ENCODE measurements at places on chromosomes 1 and 21.

DNA sequence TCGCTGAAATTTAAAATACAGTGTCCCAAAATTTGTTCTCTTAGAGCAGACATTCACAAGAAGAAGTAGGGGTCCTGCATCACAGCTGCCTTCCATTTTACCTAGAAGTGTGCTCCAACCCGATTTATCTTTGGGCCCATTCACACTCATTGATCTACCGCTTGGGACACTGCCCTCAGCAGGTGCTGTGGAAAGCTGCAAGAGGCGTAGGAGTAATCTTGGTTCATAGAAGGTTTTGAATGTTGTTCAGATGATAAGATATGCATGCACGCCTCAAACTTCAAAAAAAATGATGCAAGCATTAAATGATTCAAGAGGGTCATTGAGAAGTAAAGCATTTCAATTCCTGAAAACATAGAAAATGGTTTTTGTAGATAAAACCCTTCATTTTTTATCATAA is 18.6 kb upstream of the C1orf105 start:
- ATAC-seq = peak; percentile 37

- no peak for ATAC-seq
These were observed 11.2 kb upstream of the LORICRIN start for GRCh38 chr1:153248176-153248879.

DNA sequence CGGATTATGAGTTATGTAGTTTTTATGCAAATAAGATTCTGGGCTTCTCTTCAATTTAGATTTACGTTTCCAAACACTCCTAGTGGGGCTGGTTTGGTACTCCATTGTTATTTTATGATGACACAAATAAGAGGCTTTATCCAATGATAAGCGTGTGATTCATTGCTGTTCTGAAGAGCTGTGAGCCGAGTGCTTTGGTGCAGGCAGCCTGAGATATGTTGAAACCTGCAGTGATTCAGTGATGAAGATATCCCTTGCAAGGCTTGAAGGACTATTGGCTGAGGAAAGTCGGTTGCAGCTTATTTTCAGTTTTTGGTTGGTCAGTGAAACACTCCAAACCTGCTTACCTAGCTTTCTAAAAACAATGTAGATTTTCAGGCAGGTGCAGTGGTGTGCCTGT is 112.2 kb downstream of the RYR2 start:
- no peak for ATAC-seq

- no peak for ATAC-seq
These were observed 106.4 kb downstream of the ATF6 start for GRCh38 chr1:161872506-161872905.

GRCh38 chr1:55481634-55482033 is 266.5 kb upstream of the USP24 start:
- ATAC-seq = no peak

DNA sequence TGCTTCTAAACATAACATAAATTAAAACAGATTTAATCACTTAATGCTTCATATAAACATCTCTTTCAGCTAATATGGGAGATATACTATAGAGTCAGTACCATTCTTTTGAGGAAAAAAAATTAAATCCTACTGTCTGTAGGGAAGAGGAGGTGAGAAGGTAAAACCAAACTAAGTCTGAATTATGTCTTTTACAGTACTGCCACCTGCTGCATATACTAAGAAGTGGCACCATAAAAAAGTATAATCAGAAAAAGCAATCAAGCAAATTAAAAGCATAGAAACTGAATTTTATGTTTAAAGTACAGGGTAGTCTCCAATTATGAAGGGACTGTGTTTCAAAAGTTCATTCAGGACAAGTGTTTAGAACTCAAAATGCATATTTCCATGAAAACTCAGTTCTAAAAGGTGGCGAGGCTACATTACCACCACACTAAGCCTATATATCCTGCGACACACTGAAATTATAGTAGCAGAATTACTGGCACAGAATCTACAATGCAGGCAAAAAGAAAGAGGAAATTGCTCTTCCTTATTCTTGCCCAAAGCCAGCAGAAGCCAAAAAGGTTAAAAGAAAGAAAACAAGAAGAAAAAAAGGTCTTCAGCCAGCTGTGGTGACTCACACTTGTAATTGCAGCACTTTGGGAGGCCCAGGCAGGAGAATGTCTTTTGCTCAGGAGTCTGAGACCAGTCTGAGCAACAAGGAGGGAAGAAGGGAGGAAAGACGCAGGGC is 9.0 kb downstream of the NSL1 start:
- ATAC-seq = peak; percentile 37

GRCh38 chr1:200415789-200416593 is 6.2 kb upstream of the ZNF281 start:
- ATAC-seq = peak; percentile 50

DNA sequence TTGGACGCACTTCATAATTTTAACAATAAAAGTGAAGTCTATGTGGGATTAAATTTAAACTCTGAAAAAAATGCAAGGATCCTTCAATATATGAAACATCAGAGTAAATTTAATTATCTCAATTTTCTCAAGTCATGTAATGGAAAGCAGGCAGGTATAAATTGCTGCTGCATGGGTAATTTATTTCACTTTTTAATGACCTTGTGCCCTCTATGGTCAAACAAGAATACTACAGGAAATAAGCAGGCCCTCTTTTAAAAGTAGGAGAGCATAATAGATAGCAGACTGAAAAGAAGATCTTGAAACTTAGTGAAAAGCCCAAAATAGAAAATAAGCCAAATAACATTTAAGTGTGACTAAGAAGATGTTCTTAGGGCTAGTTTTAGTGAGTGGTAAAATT is 22.9 kb downstream of the BCAS2 start:
- ATAC-seq = no peak

DNA sequence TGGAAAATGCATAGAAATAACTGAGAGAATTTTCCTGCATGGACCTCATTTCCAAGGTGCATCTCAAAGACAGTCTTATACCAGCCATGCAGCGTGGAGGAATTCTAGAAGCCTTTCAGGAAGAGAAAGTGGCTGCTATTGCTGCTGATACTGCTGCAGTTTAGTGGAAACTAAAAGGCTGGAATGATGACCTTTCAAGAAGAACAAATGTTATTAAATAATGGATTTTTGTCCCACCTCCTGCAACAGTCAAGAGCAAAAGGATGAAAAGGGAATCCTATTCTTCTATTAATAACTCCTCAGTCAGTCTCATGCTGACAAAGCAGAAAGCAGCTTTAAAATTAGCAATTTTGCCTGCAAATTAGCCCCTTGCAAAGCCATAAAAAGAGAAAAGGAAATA is 68.2 kb upstream of the C1orf87 start:
- ATAC-seq = no peak

DNA sequence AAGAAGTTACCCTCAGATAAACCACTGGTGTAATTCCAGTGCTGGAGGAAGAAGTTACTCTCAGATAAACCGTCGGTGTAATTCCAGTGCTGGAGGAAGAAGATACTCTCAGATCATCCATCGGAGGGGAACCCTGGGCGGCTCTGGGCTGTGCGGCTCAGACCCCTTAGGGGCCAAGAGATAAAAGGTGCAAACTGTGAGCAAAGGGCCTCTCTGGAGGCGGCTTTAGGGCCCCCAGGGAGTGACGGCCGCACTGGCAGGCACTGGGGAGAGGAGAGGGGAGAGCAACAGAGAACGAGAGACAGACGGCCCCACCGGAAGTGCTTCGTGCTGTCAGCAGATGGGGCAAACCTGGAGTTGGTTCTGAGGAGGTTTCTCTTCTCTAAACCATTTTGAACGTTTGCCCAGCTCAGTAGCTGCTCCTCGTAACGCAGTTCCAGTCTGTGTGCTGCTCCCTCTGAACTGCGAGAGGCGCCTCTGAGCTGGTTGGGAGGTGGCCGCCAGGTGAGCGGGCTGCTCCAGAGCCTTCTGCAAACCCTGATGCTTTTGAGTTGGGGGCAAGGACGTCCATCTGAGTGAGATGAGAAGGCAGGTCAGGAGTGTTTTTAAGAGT is 62.6 kb upstream of the COL6A1 start:
- no peak for ATAC-seq
